Stimulated activated CD4-positive, alpha-beta T cell treated with anti-CD3 and anti-CD28 coated beads, Interleukin-4, amount 100 ng/mL, for 4 hours (primary cell): ENCODE measurements at places on chromosomes 4 and X.

GRCh38 chrX:9638871-9639270 is 126.8 kb downstream of the GPR143 start:
- no peak for DNase-seq

DNA sequence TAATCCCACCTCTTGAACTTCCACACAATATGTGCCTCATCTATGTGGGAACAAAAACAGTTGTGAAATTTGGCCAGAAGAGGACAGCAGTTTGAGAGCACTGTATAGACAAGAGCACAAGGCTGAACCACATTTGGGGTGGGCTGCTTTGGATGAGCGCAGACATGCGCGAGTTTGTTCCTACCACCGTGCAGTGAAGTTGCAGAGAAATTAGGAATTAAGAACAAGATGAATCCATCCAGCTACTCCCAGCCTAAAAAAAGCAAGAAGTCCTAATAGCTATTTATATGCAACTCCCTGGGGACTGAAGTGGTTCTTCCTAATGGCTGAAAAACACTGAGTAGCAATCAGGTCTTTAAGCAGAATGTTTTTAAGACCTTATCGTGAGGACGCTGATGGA is 1.0 kb downstream of the GAB3 start:
- no peak for DNase-seq

DNA sequence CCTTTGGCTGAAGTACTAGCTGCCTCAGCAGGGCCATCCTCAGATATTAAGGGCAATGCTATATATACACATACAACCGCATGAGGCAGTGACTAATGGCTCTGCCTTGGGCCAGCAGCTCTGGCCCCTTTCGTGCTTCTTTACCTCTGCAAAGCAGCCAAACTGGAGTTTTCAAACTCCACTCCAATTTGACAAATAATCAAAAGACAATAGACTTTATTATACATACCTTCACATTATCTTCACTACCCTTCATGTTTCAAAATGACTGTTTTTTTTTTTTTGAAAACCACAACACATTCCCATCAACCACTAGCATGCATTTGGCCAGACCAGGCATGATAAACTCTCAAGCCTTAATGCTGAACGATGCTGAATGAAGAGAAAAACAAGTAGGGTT is 187.7 kb downstream of the ENOX2 start:
- DNase-seq = no peak

GRCh38 chrX:29042341-29042740 is 455.1 kb downstream of the IL1RAPL1 start:
- DNase-seq = no peak

- DNase-seq = no peak
Observed at GRCh38 chr4:64121803-64122202, 287.4 kb downstream of the TECRL start.

DNA sequence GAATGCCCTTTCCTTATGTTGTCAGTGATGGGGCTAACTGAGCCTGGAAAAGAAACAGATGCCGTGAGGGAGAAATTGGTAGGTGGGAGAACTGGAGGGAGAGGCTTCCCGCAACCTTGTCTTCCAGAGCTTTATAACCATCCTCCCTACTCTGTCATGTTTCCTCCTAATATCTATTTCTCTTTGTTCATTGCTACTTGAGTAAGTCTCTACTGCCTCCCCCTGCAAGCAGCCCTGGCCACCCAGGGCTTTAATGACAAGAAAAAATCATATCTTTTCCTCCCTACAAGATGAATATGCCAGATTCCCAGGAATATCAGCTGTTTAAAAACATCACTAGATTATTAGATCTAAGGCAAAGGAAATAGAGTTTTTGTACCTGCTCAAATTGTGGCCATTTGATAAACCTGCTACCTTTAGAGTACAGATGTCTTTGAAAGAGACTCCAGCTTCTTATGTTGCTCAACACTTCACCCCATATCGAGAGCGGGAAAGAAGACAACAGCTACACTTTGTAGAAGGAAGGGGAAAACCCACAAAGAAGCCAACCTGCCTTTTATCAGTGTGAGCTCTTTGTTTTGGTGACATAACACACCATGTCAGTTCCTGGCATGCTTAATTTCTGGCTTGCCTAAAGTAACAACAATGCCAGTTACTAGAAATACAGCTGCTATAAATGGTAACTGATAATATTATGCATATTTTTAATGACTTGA is 186.6 kb upstream of the LEF1 start:
- no peak for DNase-seq

DNA sequence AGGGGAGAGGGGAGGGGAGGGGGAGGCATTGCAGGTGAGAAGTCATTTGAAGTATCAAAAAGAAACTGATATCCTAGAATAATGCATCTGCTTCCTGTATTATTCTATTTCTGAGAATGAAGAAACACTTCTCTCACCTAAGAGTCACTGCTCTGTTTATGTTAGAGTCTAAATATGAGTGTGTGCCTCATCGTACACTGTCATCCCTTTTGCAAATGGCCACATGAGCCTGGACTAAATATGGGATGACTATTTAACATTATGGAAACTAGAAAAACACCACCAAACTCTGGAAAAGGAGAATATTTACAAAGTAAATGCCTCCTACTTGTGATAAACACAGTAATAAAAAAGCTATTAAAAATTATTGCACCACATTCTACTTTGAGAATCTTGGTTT is 146.4 kb upstream of the NOCT start:
- no peak for DNase-seq

GRCh38 chr4:57403591-57403990 is 293.4 kb upstream of the IGFBP7 start:
- DNase-seq = no peak

DNA sequence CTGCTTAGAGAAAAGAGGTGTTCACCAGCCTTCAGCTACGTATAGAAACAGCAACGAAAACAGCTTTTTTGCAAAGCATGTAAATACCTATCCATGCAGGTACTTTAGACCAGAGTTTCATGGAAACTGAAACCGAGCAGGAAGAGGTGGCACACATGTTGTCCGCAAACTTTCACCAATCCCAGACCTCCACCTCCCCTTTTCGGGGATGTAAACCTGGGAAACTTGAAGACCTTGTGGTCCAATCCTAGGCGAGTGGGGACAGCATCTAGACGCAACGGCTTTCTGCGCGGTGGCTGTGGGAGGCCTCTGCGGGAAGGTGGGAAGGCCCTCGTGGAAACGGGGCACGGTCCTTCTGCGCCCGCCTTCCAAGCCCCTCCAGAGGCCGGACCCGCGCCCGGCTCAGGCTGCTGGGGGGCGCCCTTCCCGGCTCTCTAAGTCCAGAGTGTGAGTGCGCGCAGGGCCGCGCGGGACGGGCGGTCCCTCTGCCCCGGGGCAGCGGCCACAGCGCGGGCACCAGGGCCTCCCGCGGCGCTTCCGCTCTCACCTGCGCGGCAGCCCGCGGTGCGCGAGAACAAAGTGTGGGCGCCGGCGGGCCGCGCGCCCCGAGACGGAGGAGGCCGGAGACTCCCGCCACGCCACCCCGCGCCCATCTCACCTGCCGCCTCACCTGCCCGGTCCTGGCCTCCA is 830 bp upstream of the SHROOM2 start:
- no peak for DNase-seq

- no peak for DNase-seq
Observed at GRCh38 chr4:96063639-96064038, 223.7 kb downstream of the PDHA2 start.

DNA sequence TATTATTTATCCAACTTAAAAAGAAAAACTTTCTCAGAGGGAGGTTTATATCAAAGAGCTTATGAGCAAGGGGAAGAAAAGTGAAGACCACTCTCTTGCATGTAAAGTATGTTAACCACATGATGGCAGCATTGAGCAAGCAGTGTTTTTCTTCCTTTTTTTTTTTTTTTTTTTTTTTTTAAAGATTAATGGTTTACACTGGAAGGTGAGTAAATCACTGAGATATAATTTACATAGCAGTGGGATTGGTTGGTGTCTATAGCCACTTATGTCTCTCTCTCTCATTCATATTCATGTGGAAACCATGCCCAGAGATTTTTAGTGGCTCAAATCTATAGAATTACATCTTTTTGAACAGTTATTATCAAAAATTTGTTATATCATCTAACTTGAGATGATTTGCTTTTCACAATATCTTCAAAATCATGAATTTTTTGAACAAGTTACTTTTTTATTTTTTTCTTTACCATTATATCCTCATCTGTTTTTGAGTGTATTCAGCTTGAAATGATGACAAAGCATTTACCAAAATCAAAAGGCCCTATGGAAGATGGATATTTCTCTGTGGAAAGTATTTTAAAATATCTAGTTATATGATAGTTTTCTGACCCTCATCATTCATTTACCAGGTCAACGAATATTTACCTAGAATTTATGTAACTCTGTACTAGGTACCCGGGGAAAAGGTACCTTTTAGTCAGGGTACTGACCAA is 31.6 kb downstream of the MTHFD2L start:
- DNase-seq = no peak

DNA sequence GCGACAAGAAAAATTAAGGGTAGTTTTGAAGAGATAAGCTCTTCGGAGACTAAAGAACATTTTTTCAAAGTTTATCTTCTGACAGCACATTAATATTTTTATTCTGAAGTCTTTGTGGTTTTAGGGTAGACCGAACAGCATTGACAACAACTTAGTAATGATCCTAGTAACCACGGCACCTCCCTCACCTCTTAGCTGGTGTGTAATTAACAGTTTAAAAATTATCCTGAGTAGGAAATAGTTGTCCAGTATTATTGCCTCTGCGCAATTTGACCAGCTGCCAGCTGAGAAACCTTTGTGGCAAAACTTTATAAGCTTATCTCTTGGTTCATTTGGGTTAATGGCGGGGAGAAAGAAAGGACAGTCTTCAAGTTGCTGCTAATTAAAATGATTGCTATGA is 213.6 kb downstream of the CBLL2 start:
- DNase-seq = no peak
